ENCODE measurements at places on chromosomes 16 and 17. TPM values are rescaled to one million over a fixed set of nuclear protein-coding genes. Genes with fewer than 3 reads are reported as not detected.

Gene CES3
- total RNA-seq: 2.0 TPM

Gene CRYBA1
- not detected for total RNA-seq

Gene ATP2A1
- total RNA-seq: not detected

Gene PTGES3L
- total RNA-seq: 50.6 TPM

Gene NUFIP2
- 38.4 TPM for total RNA-seq

Gene CACNG5
- not detected for total RNA-seq

Gene TNFRSF17
- not detected for total RNA-seq

Gene GDPD3
- total RNA-seq: 2.6 TPM

Measured in Right ventricle myocardium superior (tissue), 1 donor.